ENCODE measurements at places on chromosomes 12 and 14.
A peak's percentile ranks its signal among the peaks of the same experiment; 100 is the strongest.

DNA sequence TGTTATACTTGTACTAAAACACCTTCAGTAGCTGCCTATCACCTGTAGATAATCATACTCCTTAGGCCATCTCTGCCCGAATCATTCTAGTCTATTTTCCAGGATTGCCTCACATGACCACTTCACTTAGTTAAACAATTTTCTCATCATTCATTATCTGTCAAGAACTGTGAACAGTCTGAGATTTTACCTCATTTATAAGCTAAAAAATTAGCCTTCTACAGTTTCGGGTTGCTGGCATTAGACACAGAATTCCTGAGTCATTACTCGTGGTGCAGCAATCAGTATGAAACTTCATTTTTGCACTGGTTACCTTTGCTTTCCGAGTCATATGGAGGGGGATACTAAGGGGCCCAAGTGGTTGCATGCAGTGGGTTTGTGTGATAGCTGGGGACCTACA, 57.6 kb upstream of the OTOGL start:
- DNase-seq = no peak

- no peak for DNase-seq
Measured at GRCh38 chr12:110531741-110532333, 29.7 kb downstream of the RAD9B start.

DNA sequence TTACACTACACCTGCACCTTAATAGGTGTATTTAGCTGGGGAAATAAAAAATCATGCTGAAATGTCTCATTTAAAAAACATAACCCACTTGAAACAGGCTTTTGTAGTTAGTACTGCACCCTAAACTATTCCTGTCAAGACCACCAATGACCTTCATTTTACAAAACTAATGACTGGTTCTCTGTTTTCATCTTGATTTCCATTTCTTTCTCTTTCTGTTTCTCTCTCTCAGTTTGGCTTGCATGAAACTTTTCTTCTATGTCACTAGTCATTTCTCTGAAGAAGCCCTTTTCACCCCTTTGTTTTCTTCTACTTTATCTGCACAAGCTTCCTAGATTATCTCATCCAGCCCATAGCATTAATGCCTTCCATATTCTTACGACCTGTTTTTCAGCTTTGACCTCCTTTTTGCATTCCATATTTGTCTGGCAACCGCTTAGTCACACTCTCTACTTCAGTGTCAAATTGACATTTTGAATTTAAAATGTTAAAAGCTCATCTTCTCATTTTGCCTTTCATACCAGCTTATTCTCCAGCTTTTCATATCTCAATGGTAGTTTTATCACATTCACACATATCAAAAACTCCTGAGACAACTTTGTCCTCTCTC, 32.7 kb upstream of the KLRF1 start:
- no peak for DNase-seq

GRCh38 chr12:96170328-96170727, 23.8 kb upstream of the ELK3 start:
- DNase-seq = no peak

GRCh38 chr12:43289426-43289801, 262.6 kb downstream of the ADAMTS20 start:
- no peak for DNase-seq

- no peak for DNase-seq
Measured at GRCh38 chr14:59897757-59898383, 22.1 kb upstream of the LRRC9 start.

DNA sequence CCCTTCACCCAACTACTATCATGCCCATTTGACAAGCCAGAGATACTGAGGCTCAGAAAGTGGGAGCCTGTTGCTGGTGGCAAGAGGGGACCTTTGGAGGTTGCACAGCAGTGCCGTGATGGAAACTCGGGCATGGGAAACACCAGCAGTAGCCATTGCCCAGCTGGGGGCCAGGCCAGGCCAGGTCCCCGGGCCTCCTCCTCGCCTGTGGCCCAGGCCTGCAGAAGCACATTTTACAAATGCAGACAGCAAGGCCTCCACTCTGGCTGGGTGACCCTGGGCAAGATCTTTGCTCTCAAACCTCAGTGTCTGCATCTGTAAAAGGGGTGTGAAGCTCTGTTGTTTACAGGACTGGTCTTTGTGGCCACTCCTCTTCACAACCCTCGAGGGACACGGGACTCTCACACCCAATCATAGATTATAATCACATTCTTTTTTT, 4.5 kb upstream of the SH2B3 start:
- no peak for DNase-seq

DNA sequence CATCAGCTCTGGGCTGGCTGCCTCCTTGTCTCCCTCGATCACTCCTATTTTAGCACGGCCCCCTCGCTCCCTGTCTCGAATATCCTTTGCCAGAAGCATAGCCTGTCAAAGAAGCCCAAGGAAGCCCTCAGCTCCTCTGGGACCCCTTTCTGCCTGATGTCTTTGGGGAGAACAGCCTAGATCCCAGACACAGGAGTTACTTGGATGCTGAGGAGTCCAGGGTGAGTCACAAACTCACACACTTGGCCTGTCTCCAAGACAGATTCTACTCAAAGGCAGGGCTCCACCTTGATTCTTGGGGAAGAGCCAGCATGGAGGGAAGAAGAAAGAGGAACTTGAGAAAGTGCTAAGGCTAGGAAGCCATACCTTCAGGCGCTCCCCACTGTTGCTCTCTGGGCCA, 8.1 kb downstream of the AVIL start:
- no peak for DNase-seq

- no peak for DNase-seq
Measured at GRCh38 chr14:74507085-74507484, 13.5 kb downstream of the ISCA2 start.

DNA sequence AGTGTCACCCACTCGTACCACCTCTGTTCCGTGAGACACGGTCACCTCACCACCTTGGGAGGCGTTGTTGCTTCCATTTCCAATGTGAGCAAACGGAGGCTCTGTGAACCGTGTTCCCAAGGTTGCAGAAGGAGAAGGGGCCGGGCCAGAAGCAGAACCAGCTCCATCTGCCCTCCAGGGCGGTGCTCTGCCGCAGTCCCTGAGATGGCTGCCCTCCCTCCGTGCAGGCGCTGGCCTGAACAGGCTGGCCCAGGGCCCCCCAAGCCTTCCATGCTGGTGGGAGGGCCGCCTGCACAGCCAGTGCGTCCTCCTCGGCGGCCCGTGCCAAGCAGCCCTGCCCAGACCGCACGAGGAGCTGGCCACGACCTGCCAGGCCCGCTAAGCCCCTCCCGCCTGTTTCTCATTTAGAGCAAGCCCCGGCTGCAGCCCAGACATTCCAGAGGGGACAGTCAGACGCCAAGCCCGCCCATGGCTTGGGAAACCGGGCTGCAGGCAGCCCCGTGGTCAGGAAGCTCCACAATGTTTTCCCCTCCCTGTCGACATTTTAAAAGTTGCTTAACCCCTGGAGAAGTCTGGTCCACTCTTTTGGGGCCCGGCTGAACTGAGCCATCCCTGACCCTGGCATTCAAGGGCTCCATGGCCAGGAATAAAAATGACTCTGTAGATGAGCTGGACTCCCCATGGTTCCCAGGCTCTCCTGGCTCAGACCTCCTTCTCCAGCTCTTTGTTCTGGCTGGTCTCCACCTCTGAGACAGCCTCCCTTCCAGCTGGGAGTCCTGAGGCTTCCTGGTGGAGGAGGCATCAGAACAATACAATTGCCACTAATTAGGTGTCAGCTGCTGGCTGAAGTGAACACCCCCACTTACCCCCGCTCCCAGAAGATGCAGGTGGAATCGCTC, 236.0 kb downstream of the BCL11B start:
- DNase-seq = peak; percentile 7

- DNase-seq = no peak
Measured at GRCh38 chr12:76237086-76237701, 111.0 kb downstream of the BBS10 start.

DNA sequence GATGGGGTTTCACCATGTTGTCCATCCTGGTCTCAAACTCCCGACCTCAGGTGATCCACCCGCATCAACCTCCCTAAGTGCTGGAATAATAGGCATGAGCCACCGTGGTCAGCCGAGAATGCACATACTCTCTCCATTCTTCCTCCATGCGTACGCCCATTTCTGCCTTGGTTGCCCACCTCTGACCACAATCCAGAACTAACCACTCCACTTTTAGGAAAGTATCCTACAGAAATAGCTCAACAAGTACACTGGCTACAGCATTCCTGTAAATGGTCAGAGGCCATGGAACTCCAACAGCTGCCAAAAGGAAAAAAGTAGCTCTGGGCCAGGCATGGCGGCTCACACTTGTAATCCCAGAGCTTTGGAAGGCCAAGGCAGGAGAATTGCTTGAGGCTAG, 60.7 kb downstream of the IRF2BPL start:
- no peak for DNase-seq

Measured in GOT3 (cell line).